ENCODE measurements at places on chromosomes 1 and 21.

DNA sequence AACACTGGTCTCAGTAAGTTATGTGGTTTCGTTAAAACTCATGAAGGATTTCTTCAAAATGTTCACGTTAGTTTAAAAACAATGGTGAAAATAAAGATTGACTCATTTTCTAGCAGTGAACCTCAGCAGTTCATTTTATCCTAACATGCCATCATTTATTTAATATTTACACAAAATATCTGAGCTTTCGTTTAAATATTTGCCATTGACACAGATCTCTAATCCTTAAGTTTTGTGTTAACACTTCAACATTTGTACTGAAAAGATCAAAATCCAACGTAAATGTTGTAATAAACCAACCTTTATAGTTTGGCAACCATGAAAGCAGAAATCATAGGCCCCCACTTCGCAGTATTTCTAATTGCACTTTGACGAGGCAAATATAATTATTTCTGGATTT, 1129.5 kb downstream of the PLA2G4A start:
- H3K4me1 ChIP-seq: no peaks in the 10 kb centered on the region
- H3K4me3 ChIP-seq: no peak overlapping the region
- no peaks in the 10 kb centered on the region for H3K36me3 ChIP-seq
- H3K27me3 ChIP-seq: no peaks in the 10 kb centered on the region
- no peak overlapping the region for H3K27ac ChIP-seq

DNA sequence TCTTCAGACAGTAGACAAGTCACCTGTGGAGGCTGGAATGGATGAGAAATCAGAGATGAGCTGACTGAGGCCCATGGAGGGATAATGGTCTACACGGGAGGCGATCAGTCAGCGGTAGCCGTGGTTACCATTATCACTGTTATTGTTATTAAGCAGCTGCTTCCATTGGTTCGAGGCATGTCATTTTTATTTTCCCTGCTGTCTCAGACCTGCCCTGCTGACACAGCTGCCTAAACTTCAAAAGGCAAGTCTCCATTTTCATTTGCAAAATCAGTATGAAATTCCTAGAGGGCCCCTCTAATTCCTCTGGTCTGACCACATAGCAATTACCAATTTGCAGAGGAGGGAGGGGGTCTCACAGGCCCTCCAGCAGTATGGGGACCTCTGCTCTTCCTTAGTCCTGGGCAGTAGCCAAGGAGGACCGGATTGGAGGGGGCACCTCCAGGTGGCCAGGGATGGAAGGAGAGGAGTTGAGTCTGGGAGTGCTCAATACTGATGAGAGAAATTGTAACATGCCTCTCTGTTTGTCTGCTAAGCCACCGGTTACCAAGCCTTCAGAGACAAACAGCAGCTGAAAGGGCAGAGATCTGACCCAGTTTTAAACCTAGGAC, 184.2 kb downstream of the TRABD2B start:
- H3K4me3 ChIP-seq: no peak overlapping the region
- no peaks in the 10 kb centered on the region for H3K4me1 ChIP-seq
- no peak for DNase-seq
- H3K36me3 ChIP-seq: no peaks in the 10 kb centered on the region
- no peak overlapping the region for H3K27ac ChIP-seq
- no peaks in the 10 kb centered on the region for H3K27me3 ChIP-seq

GRCh38 chr1:197126691-197127090, 19.8 kb downstream of the ASPM start:
- no peak overlapping the region for H3K4me3 ChIP-seq
- DNase-seq: no peak
- H3K27me3 ChIP-seq: no peaks in the 10 kb centered on the region
- H3K4me1 ChIP-seq: no peaks in the 10 kb centered on the region
- H3K27ac ChIP-seq: no peak overlapping the region

DNA sequence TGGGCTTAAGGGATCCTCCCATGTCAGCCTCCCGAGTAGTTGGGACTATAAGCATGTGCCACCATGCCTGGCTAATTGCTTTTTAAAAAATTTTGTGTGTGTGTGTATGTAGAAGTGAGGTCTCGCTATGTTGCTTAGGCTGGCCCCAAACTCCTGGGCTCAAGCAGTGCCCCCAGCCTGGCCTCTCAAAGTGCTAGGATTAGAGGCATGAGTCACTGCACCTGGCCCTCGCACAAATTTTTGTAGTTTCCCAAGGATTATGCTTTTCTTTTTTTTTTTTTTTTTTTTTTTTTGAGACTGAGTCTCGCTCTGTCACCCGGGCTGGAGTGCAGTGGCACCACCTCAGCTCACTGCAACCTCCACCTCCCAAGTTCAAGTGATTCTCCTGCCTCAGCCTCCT, 144.4 kb upstream of the HNRNPU start:
- no peaks in the 10 kb centered on the region for H3K36me3 ChIP-seq
- H3K4me3 ChIP-seq: no peak overlapping the region
- no peaks in the 10 kb centered on the region for H3K4me1 ChIP-seq
- DNase-seq: no peak

DNA sequence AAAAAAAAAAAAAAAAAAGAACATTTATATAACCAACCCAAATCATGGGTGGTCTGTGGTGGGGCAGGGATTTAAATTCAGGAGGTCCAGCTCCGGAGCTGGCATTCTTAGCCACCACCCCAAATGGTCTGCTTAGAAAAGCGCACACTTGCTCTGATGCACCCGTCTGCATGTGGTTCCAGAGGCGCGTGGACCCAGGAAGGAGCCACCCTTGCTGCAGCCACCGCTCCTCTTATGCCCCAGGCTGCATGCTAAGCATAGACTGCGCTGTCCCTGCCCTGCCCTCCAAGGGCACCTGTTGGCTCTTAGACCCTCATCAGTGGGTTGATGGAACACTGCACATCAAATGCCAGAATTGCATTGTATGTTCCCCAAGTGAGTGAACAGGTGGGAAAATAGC, 41.4 kb downstream of the ATP5PO start:
- H3K27ac ChIP-seq: no peak overlapping the region
- H3K4me3 ChIP-seq: no peak overlapping the region
- no peaks in the 10 kb centered on the region for H3K27me3 ChIP-seq
- H3K36me3 ChIP-seq: no peaks in the 10 kb centered on the region
- H3K4me1 ChIP-seq: no peaks in the 10 kb centered on the region

GRCh38 chr1:221837896-221838295, 96.0 kb upstream of the DUSP10 start:
- no peak overlapping the region for H3K4me3 ChIP-seq
- no peaks in the 10 kb centered on the region for H3K4me1 ChIP-seq
- no peak overlapping the region for H3K27ac ChIP-seq
- H3K27me3 ChIP-seq: no peaks in the 10 kb centered on the region
- DNase-seq: no peak

Data from colonic mucosa (tissue), 4 donors.